ENCODE measurements at places on chromosomes 1 and 21.

DNA sequence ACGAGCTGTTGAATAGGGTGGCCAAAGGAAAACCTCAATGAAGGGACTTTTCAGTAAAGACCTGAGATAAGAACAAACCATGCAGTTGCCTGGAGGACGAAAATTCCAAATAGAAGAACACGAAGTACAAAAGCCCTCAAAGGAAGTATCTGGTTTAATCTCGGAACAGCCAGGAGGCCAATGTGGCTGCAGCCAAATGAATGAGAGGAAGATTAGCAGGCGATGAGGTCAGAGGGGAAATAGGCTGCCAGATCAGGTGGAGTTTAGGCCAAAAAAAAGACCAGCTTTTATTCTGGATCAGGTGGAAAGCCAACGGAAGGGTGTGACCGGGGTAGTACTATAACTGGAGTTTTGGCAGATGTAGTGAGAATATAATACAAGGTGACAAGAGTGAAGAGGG is 43.7 kb downstream of the SRSF11 start:
- no peak for DNase-seq

GRCh38 chr1:224407571-224408293 is 26.9 kb downstream of the WDR26 start:
- no peak for DNase-seq

DNA sequence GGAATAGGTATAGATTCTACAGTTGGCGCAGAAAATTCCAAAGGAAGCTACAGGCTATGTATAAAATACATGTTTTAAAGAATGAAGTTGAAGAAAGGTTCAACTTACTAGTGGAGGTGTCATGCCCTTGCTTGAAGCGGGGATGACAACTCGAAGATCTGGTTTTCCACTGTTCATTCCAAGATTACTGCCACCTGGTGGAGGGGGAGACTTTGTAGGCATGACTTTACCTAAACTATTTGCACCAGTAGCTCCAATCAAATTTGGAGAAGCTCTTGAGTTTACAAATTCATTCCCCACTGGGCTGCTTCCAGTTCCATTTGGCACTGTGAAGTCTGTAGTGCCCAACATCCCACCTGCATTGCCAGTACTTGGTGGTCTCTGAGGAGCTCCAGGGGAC is 81.7 kb downstream of the AXDND1 start:
- no peak for DNase-seq

DNA sequence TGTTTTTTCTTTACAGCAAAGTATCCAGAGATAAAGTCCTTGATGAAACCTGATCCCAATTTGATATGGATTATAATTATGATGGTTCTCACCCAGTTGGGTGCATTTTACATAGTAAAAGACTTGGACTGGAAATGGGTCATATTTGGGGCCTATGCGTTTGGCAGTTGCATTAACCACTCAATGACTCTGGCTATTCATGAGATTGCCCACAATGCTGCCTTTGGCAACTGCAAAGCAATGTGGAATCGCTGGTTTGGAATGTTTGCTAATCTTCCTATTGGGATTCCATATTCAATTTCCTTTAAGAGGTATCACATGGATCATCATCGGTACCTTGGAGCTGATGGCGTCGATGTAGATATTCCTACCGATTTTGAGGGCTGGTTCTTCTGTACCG is 6.5 kb downstream of the DEGS1 start:
- no peak for DNase-seq

GRCh38 chr21:43375837-43376477 is 51.0 kb downstream of the SIK1 start:
- DNase-seq: no peak

DNA sequence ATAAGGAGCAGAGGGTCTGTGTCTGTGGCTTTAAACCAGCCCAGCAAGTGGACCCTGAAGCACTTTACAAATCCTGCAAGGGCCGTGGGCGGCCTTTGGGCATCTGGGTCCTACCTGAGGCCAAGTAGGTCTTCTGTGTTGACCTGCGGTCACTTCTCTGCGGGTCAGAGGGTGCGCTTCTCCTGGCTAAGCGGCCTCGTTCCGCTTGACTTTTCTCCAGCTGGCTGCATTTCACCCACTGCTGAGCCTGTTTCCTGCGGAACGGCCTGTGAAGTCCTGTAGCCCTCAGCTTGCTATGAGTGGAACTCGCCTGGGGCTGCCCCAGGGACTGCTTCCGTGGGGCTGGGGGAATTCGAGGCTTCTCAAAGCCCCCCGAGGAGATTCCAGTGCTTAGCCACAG is 43.3 kb downstream of the SLC37A1 start:
- no peak for DNase-seq

GRCh38 chr1:164922585-164922984 is 363.6 kb downstream of the PBX1 start:
- no peak for DNase-seq

DNA sequence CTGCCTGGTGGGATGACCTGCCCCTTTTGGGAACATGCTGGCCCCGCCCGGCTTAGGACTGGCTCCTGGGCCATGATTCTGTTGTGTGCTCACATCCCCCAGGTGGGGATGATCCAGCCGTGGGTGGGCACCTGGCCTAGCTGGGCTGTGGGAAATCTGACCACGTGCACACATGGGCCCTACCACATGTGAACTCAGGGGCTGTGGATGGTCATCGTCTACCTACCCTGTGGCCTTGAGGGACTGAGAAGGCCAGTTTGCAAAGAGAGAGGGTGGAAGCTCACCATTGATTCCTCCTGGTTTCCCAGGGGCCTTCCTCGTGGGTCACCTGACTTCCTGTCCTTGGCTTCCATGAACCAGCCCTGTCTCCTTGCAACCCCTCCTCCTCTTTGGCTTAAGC is 19.4 kb upstream of the PCP4 start:
- DNase-seq: no peak

DNA sequence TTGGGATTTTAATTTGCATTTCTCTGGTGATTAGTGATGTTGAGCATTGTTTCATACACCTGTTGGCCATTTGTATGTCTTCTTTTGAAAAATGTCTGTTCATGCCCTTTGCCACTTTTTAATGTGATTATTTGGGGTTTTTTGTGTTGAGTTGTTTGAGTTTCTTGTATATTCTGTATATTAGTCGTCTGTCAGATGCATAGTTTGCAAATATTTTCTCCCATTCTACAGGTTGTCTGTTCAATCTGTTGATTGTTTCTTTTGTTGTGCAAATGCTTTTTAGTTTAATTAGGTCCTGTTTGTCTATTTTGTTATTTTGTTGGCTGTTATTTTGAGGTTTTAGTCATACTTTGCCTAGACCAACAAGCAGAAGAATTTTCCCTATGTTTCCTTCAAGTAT is 164.0 kb upstream of the CXADR start:
- DNase-seq: no peak

DNA sequence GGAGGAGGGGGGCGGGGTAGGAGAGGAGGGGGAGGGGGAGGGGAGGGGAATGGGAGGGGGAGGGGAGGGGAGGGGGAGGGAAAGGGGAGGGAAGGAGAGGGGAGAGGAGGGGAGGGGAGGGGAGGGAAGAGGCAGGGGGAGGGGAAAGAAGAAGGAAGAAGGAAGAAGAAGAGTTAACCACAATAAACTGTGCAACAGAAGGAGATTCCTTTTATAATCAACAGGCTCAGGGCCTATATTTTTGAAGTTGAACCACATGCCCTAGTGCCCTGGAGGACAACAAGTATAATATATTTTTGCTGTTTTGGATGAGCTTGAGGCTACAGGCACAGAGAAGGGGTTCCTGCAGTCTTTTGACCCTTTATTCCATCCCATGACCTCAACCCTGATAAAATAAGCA is 228.2 kb upstream of the IRF2BP2 start:
- no peak for DNase-seq

GRCh38 chr1:186536273-186536890 is 75.5 kb upstream of the PDC start:
- DNase-seq: no peak

DNA sequence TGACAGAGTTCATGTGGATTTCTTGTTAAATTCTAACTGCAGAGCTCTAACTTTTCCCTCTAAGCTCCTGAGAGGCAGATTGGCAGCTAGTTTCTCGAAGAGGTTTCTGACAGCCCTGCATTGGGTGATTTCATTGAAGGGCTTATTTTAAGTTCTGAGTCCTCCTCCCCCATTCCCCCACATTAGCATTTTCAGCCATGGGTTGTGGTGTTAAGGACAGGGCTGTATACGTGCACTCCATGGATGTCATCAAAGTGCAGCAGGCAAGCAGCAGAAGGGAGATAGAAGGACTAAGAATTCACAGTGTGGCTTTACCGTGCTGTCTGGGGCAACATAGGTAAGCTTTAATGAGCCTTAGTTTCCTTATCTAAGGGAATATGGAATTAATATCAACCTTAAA is 19.0 kb downstream of the CRYZ start:
- no peak for DNase-seq
